CMK (cell line): ENCODE measurements at places on chromosomes 7 and 10.

GRCh38 chr10:128811511-128811910 lies 655.5 kb upstream of the MGMT start:
- DNase-seq, result no peak

DNA sequence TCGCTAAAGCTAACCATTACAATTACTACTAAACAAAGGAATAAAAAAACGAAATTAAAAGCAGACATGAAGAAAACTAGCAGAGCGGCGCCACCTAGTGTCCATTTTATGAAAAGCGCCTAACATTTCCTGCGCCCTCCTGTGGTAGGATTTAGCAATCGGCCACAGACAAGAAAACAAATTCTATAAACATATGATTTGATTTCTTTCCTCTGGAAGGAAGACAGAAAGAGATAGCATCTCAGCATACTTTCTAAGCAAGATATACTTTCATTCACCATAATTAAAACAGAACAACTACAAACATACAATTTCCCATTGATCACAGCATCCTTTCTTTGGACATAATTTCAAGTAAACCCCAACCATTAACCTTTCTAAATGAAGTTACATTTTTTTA lies 337.7 kb upstream of the NPVF start:
- DNase-seq, result no peak

GRCh38 chr7:88089561-88089960 lies 130.3 kb downstream of the SRI start:
- no peak for DNase-seq

GRCh38 chr7:39618868-39619267 lies 4.5 kb upstream of the RALA start:
- no peak for DNase-seq

GRCh38 chr10:58240531-58240930 lies 27.2 kb downstream of the IPMK start:
- no peak for DNase-seq

DNA sequence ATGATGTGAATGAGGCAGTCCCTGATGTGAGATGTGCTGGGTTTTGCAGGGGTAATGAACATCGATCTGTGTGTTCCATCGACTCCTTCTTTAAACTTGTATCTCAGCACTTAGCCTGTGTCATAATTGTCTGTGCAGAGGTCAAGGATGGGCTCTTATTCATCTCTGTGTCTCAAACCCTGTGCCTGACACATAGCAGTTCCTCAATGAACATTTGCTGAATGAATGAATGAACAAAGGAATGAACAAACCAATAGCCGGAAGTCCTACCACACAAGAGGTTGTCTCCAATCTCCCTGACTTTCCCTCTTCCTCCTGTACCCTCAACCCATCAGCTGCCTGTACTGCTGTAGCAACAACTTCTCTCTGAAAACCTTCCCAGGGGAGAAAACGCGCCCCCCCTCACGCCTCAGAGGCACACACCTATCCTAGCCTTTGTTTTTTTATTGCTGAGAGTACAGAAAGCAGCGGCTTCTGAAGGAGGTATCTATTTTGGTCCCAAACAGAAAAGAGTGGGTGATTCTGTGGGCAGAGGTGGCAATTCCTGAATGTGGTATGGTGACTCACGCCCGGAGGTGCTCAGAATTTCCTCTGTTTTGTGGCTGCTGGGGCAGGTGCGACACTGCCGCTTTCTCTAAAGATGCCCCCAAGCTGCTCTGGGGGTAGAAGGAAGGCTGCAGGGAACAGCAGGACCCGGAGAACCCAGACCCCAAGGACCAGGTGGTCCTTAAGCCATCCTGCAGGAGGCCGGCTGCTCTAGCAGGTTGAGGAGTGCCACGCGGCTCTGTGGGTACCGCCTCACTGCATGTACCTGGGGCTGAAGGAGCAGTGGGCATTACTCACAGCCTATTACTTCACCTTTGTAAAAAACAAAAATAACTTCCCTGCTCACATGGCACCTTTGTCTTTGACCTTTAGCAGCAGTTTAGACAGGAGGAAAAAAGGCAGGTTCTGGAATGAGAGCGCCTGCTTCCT lies 9.6 kb downstream of the IL2RA start:
- no peak for DNase-seq

GRCh38 chr10:3784510-3785250 lies at the start of gene KLF6:
Gene KLF6 (minus strand): TSS chr10:3785209. CDS start chr10:3785014, 195 bp downstream.
- no peak for DNase-seq

GRCh38 chr10:50540069-50540825 lies 83.5 kb downstream of the SGMS1 start:
- no peak for DNase-seq

GRCh38 chr7:7918736-7919448 lies 49.7 kb upstream of the GLCCI1 start:
- no peak for DNase-seq

DNA sequence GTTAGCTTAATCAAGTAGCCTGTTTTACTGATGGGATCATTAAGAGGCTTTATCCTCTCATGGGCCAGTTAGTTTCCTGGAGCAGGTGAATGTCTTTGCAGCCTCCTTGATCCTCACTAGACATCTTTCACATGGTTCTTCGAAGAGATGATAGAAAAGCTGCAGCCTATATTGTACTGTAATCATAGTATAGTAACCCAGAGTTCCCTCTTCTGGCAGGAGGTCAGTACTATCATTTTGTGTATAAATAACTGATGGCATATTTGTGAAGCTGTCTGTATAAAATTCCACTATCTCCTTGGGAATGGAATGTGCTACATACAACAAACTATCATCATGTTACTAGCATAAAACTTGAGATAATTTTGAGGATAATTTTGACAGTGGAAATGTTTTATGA lies 123.8 kb upstream of the PRPS1L1 start:
- no peak for DNase-seq

DNA sequence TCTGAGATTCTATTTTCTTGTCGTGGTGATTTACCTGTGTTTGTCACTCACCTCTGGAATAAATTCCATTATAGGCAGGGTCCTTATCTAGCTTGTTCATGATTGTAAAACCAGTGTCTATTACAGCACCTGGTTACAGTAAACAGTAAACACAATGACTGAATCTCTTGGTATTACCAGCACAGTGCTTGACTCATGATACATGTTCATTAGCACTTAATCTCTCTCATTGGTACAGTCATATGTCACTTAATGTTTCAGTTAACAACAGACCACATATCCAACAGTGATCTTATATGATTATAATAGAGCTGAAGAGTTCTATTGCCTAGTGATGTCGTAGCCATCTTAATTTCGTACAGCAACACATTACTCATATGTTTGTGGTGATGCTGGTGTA lies 1.6 kb upstream of the TASOR2 start:
- DNase-seq, result no peak

DNA sequence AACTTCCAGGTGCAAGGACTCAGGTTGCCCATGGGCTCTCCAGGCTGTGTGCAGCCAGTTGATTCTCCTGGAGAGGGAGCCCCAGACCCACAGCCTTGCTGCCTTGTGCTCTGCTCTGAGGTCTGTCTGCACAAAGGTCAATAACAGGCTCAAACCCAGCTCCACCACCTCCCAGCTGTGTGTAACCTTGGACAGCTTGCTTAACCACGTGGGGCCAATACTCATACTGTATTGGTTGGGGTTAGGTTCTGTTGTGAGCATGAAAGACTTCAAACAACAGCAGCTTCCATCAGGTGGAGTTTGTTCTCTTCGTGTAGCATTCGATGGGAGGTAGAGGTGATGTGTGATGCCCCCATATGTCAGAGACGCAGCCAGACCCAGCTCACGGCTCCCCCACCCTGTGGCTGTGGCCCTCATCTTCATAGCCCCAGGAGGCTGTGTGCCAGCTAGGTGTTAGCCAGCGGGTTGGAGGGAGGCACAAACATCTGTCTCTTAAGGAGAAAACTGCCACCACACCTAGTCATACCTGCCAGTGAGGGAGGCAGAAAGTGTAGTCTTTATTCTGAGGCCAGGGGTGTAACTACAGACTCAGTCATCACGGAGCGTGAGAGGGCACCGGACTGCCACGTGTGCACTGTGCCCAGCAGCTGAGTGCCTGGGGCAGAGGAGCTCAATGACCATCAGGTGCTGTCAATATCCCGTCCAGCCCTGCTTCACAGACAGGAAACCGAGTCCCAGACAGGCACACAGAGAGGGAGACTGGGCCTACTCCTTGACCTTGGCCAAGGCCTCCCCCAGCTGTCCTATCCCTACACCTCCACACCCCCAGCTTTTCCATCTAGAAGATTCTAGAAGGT lies 8.1 kb upstream of the POLD2 start:
- no peak for DNase-seq

DNA sequence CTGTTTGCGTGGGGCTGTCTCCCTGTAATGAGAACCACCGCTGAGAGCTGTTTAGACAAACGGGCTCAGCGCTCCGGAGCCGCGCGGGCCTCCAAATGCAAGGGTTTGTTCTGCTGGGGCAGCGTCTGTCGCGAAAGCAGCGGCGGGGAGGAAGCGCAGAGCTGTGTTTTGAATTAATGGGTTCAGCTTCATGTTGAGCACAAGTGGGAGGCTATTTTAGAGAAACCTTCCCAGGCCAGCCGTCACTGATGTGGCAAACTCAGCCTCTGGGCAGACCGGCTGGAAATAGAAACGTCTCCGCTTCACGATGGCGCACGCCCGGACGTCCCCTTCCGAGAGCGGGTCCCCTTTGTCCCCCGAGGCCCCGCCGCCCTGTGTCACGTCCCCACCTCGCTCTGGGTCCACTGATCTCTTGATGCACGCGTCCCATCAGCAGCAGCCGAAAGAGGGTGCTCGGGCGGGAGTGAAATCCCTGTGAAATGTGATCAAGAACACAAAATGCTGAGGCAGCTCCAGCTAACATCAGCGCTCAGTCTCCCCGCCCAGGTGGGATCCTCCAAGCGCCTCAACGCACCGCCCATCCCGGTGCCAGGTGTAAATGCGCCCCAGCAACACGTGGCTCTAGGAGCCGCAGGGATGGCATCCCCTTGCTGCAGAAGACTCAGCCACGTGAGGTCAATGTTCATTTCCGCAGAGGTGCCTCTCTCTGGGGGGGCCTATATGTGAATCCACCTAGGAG lies 44.9 kb downstream of the BAMBI start:
- no peak for DNase-seq

DNA sequence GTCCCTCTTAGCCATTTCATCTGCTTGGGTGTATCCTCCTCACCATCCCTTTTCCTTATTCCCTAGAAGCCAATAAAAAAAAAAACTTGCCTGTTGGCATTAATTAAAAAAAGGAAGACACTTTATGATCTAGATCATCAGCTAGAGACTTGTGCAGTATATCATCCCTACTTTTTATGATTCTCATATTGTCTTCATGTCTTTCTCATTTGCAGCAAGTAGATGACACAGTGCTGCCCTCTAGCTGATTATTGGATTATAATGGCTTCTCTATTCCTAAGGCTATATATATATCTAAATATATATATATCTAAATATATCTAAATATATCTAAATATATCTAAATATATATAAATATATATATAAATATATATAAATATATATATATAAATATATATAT lies 272.4 kb upstream of the LRGUK start:
- no peak for DNase-seq

DNA sequence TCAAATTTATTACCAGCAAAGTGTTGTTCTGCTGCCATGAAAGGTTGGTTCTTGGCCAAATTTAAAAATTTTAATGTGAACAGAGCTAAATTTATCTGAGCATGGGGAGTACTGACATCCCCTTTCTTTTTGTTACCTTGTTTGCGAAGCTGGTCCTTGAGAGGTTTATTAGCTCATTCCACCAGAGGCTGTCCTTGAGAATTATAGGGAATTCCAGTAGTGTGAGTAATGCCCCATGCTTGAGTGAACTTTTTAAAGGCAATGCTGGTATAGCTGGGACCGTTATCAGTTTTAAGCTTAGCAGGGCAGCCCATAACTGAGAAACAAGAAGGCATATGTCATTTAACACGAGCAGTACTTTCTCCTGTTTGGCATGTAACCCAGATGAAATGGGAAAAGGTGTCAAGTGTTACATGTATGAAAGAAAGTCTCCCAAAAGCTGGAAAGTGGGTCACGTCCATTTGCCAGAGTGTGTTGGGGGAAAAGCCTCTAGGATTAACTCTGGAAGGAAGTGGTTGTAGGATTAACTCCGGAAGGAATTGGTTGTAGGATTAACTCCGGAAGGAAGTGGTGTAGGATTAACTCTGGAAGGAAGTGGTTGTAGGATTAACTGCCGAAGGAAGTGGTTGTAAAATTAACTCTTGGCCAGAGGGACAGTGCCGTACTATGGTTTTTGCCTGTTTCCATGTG lies 37.3 kb upstream of the AKR1C2 start:
- no peak for DNase-seq

- no peak for DNase-seq
Measured at GRCh38 chr7:147756300-147756699, 834.3 kb upstream of the C7orf33 start.

GRCh38 chr7:151895631-151896031 lies 18.7 kb upstream of the PRKAG2 start:
- DNase-seq, result no peak

- no peak for DNase-seq
Measured at GRCh38 chr7:30450983-30451497, 27.5 kb downstream of the NOD1 start.

GRCh38 chr10:118504467-118505205 lies 90.8 kb downstream of the PRLHR start:
- no peak for DNase-seq

- DNase-seq, result no peak
Measured at GRCh38 chr7:154568346-154568745, 434.6 kb downstream of the PAXIP1 start.
